ENCODE measurements at places on chromosomes 16 and 17.

GRCh38 chr16:62298600-62298999, 262.4 kb upstream of the CDH8 start:
- no peak overlapping the region for H3K4me3 ChIP-seq
- no peaks in the 10 kb centered on the region for H3K36me3 ChIP-seq
- H3K27ac ChIP-seq: no peak overlapping the region
- no peak for DNase-seq
- no peaks in the 10 kb centered on the region for H3K27me3 ChIP-seq

GRCh38 chr17:1324201-1324771, 44.8 kb downstream of the TRARG1 start:
- no peaks in the 10 kb centered on the region for H3K4me1 ChIP-seq
- no peak overlapping the region for H3K27ac ChIP-seq
- no peak for DNase-seq
- no peaks in the 10 kb centered on the region for H3K36me3 ChIP-seq

GRCh38 chr17:59456428-59456827, 109.0 kb upstream of the DHX40 start:
- peaks cover 3% of the 10 kb centered on the region for H3K27me3 ChIP-seq
- H3K4me3 ChIP-seq: no peak overlapping the region
- H3K4me1 ChIP-seq: no peaks in the 10 kb centered on the region
- H3K36me3 ChIP-seq: no peaks in the 10 kb centered on the region

GRCh38 chr17:48605991-48606891, 1.5 kb upstream of the HOXB6 start:
- H3K27ac ChIP-seq: no peak overlapping the region
- H3K36me3 ChIP-seq: no peaks in the 10 kb centered on the region
- DNase-seq: no peak
- no peak overlapping the region for H3K4me3 ChIP-seq
- peaks cover 26% of the 10 kb centered on the region for H3K4me1 ChIP-seq

DNA sequence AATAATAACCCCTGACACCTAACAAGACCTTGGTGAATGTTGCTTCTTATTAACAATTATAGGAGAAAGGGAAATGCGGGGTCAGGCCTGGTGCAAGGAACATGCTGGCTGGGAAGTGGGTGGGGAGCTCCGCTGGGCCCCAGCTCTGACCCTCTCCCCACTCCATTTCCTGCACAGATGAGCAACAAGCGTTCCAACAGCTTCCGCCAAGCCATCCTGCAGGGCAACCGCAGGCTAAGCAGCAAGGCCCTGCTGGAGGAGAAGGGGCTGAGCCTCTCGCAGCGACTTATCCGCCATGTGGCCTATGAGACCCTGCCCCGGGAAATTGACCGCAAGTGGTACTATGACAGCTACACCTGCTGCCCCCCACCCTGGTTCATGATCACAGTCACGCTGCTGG, 23.0 kb downstream of the RHBDL3 start:
- no peak for DNase-seq
- H3K27me3 ChIP-seq: peaks cover 5% of the 10 kb centered on the region
- no peak overlapping the region for H3K4me3 ChIP-seq
- H3K27ac ChIP-seq: no peak overlapping the region
- peaks cover 2% of the 10 kb centered on the region for H3K4me1 ChIP-seq

DNA sequence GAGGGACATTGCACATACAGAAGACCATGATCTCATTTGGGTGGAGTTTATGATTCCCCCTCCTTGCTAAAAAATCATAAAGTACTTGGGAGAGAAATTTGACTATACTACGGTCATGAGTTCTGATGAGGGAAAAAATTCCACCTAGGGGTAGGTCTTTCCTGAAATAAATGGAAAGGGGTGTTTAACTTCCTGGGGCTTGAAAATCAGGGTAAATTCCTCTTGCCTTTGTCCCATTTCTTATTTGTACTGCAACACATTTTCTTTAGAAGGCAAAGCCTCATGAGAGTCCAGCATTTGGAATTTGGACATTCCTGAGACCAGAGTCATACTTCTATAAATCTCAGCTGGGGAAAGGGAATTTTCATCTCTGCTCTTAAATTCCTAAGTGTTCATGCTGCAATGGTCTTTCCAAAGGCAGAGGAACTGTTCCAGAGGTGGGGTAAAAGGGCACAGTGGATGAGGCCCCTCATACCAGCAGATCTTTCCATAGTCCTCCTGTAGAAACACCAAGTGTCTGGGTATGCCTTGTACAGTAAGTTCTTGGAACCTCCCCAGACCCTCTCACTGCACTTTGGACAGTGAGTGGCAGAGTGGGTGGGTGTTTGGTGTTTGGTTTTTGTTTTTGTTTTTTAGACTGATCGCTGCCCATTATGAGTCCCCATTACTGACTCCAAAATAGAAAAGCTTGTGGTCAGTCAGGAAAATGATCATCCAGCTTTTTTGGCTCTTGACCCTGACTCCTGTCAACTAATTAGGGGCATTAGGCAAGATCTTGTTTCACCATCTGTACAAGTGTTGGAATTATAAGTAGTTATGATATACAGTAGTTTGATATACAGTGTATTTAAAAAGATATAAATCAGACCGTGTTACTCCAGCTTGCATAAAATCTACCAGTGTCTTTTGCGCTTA, 6.0 kb downstream of the LYRM1 start:
- peaks cover 73% of the 10 kb centered on the region for H3K4me1 ChIP-seq
- H3K4me3 ChIP-seq: no peak overlapping the region
- H3K27me3 ChIP-seq: peaks cover 2% of the 10 kb centered on the region
- no peak overlapping the region for H3K27ac ChIP-seq

- no peak for DNase-seq
- peak overlapping the region; percentile 93 for H3K27ac ChIP-seq
- H3K36me3 ChIP-seq: peaks cover 49% of the 10 kb centered on the region
- no peaks in the 10 kb centered on the region for H3K27me3 ChIP-seq
These were observed 2.1 kb downstream of the PSMB10 start for GRCh38 chr16:67934306-67935100.

- DNase-seq: no peak
- H3K4me1 ChIP-seq: peaks cover 16% of the 10 kb centered on the region
- no peak overlapping the region for H3K4me3 ChIP-seq
- H3K27ac ChIP-seq: peak overlapping the region; percentile 19
These were observed 7.3 kb downstream of the CYGB start for GRCh38 chr17:76530095-76530723.

GRCh38 chr16:74297145-74297665, 591 bp downstream of the PSMD7 start:
- H3K4me1 ChIP-seq: peaks cover 34% of the 10 kb centered on the region
- H3K36me3 ChIP-seq: peaks cover 29% of the 10 kb centered on the region
- H3K27me3 ChIP-seq: no peaks in the 10 kb centered on the region
- H3K27ac ChIP-seq: peak overlapping the region; percentile 98

DNA sequence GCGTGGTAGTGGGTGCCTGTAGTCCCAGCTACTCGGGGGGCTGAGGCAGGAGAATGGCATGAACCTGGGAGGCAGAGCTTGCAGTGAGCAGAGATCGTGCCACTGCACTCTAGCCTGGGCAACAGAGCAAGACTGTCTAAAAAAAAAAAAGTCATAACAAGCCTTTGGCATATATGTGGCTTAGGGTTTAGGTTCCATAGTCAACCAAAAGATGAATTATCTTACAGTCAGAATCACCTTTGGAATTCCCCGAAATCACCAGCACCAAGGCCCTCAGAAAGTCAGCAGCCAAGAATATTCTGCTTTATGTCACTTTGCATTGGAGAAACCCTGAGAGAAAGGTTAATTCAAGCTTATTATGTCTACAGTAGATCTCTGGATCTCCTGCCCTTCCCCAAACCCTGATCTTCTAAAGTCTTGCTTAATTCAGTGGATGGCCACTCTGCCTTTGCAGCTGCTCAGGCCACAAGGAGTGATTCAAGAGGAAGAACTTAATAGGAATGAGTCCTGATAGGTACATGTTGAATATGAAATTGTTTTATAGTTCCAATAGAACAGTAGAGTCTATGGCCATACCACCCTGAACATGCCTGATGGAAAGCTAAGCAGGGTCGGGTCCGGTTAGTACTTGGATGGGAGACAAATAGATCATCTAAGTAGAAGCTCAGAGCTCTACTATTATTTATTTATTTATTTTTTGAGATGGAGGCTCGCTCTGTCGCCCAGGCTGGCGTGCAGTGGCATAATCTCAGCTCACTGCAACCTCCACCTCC, 196.0 kb upstream of the CACNG5 start:
- H3K4me1 ChIP-seq: peaks cover 15% of the 10 kb centered on the region
- no peak for DNase-seq
- H3K27ac ChIP-seq: no peak overlapping the region
- H3K27me3 ChIP-seq: no peaks in the 10 kb centered on the region
- H3K4me3 ChIP-seq: no peak overlapping the region

GRCh38 chr17:12789075-12789480, 220 bp upstream of the ARHGAP44 start:
- H3K27ac ChIP-seq: no peak overlapping the region
- H3K27me3 ChIP-seq: peaks cover 19% of the 10 kb centered on the region
- H3K4me1 ChIP-seq: peaks cover 5% of the 10 kb centered on the region
- peak overlapping the region; percentile 49 for H3K4me3 ChIP-seq
- DNase-seq: no peak

GRCh38 chr17:39737206-39737759, 455 bp upstream of the GRB7 start:
- H3K4me3 ChIP-seq: no peak overlapping the region
- no peak for DNase-seq
- peaks cover 6% of the 10 kb centered on the region for H3K27me3 ChIP-seq
- no peak overlapping the region for H3K27ac ChIP-seq
- peaks cover 38% of the 10 kb centered on the region for H3K4me1 ChIP-seq

- no peaks in the 10 kb centered on the region for H3K36me3 ChIP-seq
- H3K27ac ChIP-seq: no peak overlapping the region
- H3K4me1 ChIP-seq: no peaks in the 10 kb centered on the region
- no peak for DNase-seq
- no peak overlapping the region for H3K4me3 ChIP-seq
These were observed 301.1 kb downstream of the IRF8 start for GRCh38 chr16:86199871-86200695.

- H3K4me1 ChIP-seq: no peaks in the 10 kb centered on the region
- H3K27ac ChIP-seq: no peak overlapping the region
- no peaks in the 10 kb centered on the region for H3K36me3 ChIP-seq
- no peak overlapping the region for H3K4me3 ChIP-seq
- peaks cover 2% of the 10 kb centered on the region for H3K27me3 ChIP-seq
- no peak for DNase-seq
These were observed 27.7 kb downstream of the ABCA8 start for GRCh38 chr17:68927516-68927915.

DNA sequence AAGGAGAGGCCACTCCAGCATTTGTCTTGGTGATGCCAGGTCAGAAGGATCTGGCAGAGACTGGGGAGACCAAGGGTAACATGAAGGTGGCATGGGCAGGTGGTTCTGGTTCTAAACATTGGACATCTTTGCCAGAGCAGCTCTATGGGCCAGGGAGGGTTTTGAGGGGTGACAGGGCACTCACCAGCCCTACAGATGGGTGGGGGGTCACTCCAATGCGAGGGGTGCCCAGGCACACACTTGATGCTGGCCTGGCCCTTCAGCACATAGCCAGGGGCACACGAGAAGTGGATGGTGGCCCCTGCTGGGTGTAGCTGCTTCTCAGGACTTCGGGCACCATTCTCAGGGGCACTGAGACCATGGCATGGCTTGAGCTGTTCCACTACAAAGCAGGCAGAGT, 5.5 kb upstream of the PHF12 start:
- H3K4me3 ChIP-seq: no peak overlapping the region
- no peak for DNase-seq
- peaks cover under 1% of the 10 kb centered on the region for H3K27me3 ChIP-seq
- H3K4me1 ChIP-seq: no peaks in the 10 kb centered on the region
- peak overlapping the region; percentile 48 for H3K27ac ChIP-seq

DNA sequence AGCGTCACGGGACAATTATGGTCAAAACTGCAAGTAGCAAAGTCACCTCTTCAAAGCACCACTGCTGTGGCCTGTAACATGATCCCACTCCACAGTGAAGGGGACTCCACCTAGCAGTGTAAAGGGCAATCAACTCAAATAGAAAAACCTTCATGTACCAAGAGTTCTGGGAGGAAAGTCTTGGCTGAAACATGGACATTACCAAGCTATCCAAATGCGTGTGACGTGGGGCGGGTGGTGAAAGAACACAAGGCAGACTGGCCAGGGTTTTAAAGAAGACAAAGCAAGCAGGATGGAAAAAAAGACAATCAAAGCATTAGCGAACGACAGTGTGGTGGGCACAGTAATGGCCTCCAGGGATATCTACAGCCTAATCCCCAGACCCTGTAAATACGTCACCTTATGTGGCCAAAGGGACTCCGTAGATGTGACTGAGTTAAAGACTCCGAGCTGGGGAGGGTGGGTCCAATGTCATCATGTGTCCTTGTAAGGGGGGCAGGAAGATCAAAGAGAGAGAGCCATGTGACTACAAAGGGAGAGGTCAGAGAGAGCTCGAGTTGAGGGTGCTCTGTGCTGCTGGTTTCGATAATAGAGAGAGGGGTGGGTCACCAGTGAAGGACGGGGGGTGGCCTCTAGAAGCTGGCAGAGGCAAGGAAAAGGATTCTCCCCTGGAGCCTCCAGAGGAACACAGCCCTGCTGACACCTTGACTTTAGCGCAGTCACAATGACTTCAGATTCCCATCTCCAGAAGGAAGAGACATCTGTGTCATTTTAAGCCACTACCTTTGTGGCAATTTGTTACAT, 6.0 kb downstream of the HSDL1 start:
- no peak overlapping the region for H3K27ac ChIP-seq
- H3K36me3 ChIP-seq: no peaks in the 10 kb centered on the region
- peak overlapping the region; percentile 2 for H3K4me3 ChIP-seq
- peaks cover 35% of the 10 kb centered on the region for H3K4me1 ChIP-seq
- DNase-seq: peak; percentile 39
- no peaks in the 10 kb centered on the region for H3K27me3 ChIP-seq

GRCh38 chr17:48825446-48826381, 5.1 kb upstream of the CALCOCO2 start:
- H3K4me3 ChIP-seq: no peak overlapping the region
- peaks cover 14% of the 10 kb centered on the region for H3K27me3 ChIP-seq
- no peaks in the 10 kb centered on the region for H3K36me3 ChIP-seq

- no peak overlapping the region for H3K27ac ChIP-seq
- H3K4me3 ChIP-seq: no peak overlapping the region
- DNase-seq: no peak
- H3K36me3 ChIP-seq: no peaks in the 10 kb centered on the region
- no peaks in the 10 kb centered on the region for H3K4me1 ChIP-seq
- H3K27me3 ChIP-seq: peaks cover 1% of the 10 kb centered on the region
These were observed 38.6 kb upstream of the TBX2 start for GRCh38 chr17:61361084-61361483.

GRCh38 chr17:74512624-74513091, 18.6 kb downstream of the CD300LB start:
- H3K27ac ChIP-seq: no peak overlapping the region
- H3K27me3 ChIP-seq: peaks cover 28% of the 10 kb centered on the region
- DNase-seq: no peak
- H3K4me1 ChIP-seq: peaks cover 9% of the 10 kb centered on the region

DNA sequence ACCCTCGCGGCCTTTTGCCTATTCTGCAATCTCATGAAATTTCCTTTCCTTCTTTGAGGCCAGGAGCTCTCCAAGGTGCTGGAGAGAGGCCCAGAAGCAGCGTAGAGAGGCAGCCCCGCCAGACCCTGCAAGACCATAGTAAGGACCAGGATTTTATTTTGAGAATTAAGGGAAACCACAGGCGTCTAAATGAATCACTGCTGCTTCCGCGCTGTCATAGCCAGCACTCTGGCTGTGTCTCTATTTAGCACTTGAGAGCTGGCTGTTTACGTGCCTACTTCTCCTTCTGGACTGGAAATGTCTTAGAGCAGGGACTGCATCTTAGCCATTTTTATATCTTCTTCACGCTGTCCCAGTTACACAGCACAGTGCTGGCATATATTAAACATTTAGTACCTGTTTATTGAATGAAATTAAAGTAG, 37.6 kb upstream of the PIRT start:
- no peaks in the 10 kb centered on the region for H3K4me1 ChIP-seq
- DNase-seq: peak; percentile 21
- no peaks in the 10 kb centered on the region for H3K27me3 ChIP-seq
